ENCODE measurements at places on chromosomes 7 and 10.

DNA sequence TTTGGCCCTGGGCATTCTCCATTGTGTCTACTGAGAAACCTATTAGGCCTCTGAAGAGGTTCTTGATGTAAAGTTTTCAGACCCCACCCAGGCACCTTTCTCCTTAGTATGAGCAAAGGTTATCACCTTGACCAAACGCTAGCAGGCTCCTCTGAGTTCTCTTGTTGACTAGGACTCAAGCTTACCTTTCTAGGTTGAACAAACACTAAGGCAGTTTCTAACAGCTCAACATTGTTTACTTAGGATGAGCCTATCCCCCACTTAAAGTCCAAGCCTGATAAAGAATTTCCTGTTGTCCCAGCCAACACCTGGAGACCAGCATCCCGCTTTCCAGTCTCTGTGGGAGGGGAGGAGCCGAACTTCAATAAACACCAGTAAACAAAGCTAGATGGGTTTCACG is 26.3 kb upstream of the ITGB8 start:
- DNase-seq: no peak

DNA sequence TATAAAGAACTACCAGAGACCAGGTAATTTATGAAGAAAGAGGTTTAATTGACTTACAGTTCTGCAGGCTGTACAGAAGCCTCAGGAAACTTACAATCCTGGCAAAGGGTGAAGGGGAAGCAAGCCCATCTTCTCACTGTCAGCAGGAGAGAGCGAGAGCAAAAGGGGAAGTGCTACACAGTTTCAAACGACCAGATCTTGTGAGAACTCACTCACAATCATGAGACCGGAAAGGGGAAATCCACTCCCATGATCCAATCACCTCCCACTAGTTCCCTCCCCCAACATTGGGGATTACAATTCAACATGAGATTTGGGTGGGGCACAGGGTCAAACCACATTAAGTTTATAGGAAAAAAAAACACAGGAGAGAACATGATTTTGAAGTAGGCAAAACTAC is 222.1 kb upstream of the SHH start:
- no peak for DNase-seq

GRCh38 chr7:9846902-9847301 is 1126.8 kb upstream of the PHF14 start:
- no peak for DNase-seq

DNA sequence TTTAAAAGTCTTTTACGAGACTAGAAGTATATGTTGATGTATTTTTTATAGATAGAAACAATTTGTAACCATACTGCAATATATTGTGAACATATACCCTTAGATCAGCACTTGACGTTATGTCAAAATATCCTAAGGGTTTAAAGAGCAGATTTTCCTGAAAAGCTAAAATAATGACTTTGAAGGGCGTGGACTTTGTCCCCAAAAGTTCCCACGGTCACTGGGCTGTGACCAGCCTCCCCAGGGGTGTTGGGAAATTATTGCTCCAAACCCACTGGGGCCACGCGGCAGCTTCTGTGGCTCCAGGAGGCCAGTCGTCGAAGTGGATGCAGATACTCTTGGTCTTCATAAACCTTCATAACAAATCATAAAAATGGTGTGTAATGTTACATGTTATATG is 29.9 kb downstream of the DNAJB6 start:
- DNase-seq: no peak

DNA sequence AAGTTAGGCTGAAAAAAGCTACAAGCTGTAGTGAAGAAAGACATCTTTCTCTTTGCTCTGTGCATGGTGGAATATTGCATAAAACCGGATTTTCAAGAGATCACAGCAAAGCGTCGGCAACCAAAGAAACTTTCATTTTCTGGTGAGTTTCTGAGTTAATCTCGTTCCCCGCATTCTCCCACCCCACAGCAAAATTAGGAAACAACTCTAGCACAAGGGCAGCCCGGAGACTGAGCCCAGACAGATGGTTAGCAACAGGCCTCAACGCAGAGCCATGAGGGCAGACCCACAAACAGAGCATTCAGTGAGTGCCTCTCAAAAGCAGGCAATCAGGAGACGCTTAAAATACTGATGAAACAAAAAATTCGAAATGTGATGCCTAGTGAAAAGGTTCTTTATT is 396.1 kb upstream of the KLF6 start:
- no peak for DNase-seq

- no peak for DNase-seq
Observed at GRCh38 chr7:28104041-28104541, 76.5 kb downstream of the JAZF1 start.

GRCh38 chr10:69498711-69499471 is 47.6 kb downstream of the TSPAN15 start:
- no peak for DNase-seq

- no peak for DNase-seq
Observed at GRCh38 chr7:38512704-38513103, 118.5 kb downstream of the AMPH start.

GRCh38 chr7:75604408-75604807 is 112.3 kb downstream of the SPDYE5 start:
- no peak for DNase-seq

DNA sequence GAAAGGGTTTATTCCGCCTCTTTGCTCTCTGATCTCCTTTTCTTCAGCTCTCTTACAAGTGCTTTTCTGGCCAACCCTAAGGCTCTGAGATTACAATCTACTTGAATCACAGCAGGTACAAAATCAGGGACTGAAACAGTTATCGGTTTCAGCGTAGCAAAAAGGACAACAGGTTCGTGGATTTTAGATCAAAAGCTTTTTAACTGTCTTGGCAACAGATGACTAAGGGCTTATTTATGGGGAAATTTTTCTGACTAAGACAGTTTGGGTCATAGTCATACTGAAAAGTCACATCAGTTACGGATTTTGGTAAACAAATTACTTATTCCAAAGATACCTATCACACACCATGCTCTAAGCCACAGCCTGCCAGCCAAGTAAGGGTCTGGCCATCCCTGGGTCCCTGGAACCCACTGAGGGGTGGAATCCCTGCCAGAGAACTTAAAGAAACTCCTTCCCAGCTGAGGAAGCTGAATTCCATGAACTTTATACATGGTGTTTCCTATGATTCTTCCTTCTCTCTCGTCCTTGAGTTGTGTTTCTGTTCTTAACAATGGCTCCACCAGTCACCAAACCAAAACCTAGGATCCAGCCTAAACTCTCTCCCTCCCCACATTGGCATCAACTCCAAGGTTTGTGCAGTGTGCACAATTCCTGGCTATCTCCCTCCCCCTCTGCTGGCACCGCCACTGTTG is 169.3 kb downstream of the FAM107B start:
- no peak for DNase-seq

DNA sequence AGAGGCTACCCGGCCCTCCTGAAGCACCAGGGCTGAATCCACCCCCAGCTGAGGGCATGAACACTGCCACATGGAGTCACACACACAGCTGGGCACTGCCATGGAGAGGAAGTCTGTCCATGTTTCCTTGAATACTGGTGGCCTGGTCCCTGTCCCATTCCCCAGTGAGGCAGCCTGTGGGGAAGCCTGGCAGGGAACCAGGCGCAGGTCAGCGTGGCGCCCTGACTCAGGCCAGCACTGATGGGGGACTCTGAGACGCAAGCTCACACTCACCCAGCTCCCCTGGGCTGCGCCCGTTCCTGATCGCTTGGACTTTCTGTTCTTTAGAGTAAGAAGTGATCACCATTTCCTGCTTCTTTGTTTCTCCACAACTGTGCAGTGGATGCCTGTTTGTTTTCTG is 128.3 kb downstream of the EGFR start:
- no peak for DNase-seq

DNA sequence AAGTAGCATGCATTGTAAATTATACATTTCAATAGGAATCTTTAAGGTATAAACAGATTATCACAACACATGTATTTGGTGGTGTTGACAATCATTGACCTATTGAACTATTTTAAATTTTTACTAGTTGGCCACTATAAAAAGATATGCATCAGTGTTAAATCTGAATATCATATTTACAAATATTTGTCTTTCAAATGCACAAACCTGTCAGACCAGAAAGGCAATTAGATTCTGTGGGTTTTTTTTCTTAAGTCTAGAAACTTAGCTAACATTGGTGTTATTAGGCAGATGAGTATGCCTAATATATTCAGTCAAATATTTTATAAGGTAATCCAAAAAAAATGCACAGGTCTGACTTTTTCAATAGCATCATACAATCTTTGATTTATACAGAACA is 241.4 kb upstream of the DGKB start:
- no peak for DNase-seq

GRCh38 chr7:7957513-7957912 is 11.1 kb upstream of the GLCCI1 start:
- DNase-seq: no peak

- no peak for DNase-seq
Observed at GRCh38 chr7:131655447-131655846, 99.0 kb upstream of the PODXL start.

- no peak for DNase-seq
Observed at GRCh38 chr10:4041635-4042034, 256.6 kb upstream of the KLF6 start.

- no peak for DNase-seq
Observed at GRCh38 chr10:124627866-124628675, 116.1 kb downstream of the FAM53B start.

- no peak for DNase-seq
Observed at GRCh38 chr10:59805014-59805413, 51.8 kb upstream of the MRLN start.

GRCh38 chr10:34549001-34549400 is 266.1 kb downstream of the PARD3 start:
- no peak for DNase-seq

DNA sequence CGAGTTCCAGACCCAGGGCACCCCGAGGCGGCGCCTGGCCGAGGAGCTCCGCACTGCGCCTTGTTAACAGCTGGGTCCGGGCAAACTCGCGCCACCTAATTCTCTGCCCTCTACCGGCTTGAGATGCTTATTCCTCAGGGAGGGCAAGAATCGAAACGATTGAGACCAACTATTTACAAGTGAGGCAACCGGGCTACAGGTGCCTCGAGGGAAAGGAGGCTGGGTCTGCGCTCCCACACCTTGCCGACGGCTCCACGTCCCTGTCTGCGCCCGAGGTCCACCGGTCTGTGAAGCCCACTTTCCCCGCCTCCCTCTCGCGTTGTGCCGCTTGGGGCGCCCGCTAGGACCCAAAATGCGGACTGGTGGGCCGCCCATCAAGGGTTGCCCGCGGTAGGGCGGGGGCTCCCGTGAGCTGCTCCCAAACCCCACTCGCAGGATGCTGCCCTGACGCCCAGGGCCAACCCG is 527 bp downstream of the AKR1B1 start:
- no peak for DNase-seq

- no peak for DNase-seq
Observed at GRCh38 chr7:2647594-2648172, 15.9 kb downstream of the TTYH3 start.

DNA sequence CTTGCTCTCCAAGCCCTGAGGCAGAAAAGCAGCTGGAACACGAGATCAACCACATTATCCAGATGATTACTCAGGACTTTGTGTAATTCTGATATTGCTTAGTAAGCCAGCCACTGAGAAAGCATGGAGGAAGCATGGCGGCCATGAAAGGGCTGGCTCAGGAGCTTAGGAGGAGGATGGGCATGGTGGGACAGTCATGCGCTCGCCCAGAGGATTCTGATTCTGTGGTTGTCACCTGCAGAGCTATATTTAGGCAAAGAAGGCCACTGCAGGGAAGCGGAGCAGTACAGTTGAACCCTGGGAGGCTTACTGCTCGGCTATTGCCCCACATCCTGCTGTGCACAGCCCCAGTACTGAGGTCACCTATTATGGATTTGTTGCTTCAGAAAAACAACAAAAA is 128.8 kb upstream of the DNAJB12 start:
- DNase-seq: no peak

DNA sequence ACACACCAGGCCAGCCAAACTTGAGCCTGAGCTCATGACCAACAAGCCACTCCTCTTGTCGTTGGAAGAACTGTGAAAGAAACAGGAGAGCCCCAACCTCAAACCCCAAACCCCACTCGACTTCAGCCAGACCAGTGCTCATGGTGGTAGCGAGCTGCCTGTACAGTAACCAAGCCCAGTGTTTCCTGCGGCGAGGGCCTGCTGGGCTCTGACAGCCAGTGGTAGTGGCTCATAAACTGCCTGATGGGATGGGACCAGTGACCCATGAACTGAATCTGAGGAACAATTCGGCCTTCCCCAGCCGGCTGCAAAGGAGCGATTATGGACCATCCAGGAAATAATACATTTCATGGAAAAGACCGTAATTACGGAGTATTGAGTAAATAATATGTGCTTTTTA is 191.9 kb downstream of the RPS24 start:
- DNase-seq: no peak

DNA sequence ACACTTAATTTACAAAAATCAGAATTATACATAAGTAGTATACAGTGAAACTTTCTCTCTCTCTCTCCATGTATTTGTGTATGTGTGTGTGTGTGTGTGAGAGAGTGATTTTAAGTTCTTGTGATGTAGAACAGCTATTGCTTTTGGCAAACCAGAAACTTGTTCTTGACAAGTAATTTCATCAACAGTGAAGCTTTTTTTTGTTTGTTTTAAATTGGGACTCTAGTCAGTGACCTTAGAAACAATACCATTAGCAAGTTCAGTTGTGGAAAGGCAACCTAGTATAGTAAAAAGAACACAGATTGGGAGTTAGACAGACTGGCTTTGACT is 319.1 kb downstream of the PTEN start:
- DNase-seq: no peak

DNA sequence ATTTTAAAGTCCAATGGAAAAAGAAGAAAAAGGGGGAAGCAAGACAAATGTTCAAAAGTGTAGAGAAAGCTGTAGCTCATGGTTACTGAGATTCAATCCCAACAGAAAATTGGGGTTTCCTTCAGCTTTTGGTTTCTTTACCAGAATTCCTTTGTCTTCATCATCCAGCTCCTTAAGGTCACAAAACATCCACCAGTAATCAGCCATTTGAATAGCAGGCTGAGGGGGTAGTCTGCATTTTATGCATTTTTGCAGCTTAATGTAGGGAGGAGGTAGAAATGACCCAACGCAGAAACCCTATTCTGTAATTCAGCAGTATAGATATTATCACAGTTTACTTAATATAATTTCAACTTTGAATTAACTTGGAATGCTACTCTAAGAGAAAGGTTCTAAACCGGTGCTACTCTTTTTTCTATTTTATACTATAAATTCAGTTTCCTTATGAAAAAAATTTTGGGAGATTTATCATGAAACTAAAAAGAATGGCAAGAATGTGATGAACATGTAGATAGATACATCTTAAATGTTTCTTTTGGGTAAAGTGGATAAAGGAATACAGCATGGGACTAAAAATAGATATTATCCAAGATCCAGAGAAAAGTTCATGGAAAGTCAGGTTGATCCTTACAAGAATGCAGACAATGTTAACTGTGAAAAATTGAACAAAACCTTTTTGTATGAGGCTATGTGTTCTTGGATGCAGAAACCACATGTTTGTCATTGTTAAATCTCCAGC is 596.9 kb downstream of the PHTF2 start:
- no peak for DNase-seq

- no peak for DNase-seq
Observed at GRCh38 chr7:76515999-76516443, 5.7 kb downstream of the UPK3B start.
